LoVo (cell line): ENCODE measurements at places on chromosomes 13 and 19.
A peak's percentile ranks its signal among the peaks of the same experiment; 100 is the strongest.

DNA sequence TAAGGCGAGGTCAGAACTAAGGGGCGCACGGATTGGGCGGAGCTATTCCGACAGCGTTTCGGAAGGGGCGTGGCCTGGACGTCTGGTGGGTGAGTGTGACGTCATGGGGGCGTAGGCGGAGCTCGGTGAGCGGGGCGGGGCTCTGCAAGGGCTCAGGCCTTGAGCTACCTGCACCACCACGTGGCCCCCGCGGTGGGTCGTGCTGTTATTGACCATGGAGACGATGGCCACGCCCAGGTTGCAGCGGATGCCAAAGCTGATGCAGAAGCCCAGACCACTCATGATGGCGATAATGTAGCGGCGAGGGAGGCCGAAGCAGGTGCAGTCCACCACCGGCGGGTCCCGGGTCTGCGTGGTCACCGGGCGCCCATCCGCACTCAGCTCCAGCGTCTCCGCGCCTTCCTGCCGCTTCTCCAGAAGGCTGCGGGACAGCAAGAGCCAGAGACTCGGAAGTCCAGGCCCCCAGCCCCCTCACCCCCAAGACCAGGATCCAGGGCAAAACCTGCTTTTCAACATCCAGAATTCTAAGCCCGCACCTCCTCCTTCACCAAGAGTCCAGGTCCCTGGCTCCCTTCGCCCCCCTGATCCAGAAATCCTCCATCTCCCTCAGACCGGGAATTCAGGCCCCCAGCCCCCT lies 4.8 kb downstream of the SLC17A7 start:
- DNase-seq, result no peak

- peak; percentile 49 for DNase-seq
Observed at GRCh38 chr19:2507109-2507508, 31.2 kb downstream of the GADD45B start.

DNA sequence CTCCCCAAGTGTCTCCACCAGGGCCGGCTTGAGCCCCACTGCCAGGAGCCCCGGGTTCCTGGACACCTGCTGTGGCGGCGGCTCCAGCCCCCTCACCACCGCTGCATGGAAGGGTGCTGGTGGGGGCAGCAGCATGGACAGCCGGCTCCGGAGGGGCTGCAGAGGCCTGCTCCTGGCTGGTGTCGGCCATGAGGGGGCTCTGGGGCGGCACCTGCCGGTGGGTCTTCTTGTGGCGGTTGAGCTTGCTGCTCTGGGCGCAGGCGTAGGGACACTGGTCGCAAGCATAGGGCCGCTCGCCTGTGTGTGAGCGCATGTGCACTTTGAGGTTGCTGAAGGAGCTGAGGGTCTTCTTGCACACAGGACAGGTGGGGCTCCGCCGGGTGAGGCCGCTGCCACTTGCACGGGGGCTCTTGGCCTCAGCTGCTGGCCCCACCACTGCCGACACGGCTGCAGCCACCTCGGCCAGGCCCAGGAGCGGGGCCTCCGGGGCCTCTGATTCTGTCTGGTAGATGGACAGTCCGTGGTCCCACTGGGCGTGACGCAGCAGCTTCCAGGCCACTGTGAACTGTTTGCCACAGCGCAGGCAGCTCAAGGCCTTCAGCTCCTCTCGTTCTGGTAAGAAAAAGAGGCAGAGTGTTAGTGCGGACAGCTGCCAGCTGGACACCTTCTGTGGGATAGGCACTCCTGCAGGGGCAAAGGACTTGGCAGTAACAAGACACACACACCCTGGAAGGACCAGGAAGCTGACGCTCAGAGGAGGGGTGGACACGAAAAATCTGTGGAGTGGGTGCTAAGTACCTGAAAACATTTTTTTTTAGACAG lies 4.1 kb downstream of the ZNF296 start:
- no peak for DNase-seq

GRCh38 chr19:35116072-35116801 lies 614 bp downstream of the FXYD3 start:
- peak; percentile 73 for DNase-seq

DNA sequence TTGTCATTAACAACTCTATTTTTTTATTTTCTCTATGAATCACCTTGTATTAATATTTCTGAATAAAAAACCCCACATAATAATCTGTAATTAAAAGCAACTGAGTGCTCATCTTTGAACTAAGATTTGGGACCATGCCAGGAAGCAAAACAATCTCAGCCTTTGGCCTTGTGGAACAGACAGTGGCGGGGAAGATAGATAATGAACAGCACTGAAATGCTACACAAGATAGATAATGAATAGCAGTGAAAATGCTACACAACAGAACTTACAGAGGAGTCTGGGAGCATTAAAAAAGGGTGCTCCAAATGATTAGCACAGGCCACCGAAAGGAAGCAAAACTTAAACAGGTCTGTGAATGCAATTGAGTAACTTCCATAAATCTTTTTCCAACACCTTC lies 134.9 kb downstream of the GPC5 start:
- DNase-seq, result no peak

GRCh38 chr19:31356587-31357314 lies 7.5 kb upstream of the TSHZ3 start:
- no peak for DNase-seq

DNA sequence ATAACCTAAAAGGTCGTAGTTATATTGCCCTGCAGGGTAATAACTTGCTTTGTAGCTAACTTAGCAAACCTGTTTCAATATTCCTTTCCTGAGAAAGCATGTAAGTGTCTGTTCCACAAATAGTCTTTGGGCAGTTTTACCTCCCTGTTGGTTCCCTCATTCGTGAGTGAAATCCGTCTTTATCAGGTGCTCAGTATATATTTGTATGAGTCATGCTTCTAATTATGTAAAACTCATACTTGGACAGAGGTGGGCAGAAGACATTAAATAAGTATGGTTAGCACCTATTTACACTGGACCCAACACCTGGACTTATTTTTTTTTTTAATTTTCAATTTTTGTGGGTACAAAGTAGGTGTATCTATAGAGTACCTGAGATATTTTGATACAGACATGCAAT lies 44.9 kb upstream of the MEDAG start:
- DNase-seq, result no peak
